Right renal cortex interstitium (tissue), 3 donors: ENCODE measurements at places on chromosomes 3 and 15.

DNA sequence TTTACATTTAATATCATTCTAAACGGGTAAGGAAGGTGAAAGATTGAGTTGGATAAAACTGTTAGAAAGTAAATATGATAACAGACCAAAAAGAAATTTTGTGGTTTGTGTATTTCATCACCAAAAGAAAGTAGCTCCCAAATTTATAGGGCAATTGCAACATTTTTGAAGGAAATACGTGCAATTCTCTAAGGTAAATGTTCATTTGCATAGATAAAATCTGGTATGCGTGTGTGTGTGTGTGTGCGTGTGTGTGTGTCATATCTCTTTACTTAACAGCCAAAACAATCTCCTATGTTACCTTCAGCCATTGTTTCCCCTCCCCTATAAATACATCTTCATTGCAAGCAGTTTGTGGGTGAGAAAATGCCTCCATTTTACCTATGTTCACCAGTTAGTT is 208.4 kb downstream of the TNIK start:
- no peak for DNase-seq

GRCh38 chr3:188229177-188229576 is 75.2 kb downstream of the LPP start:
- DNase-seq: no peak

- no peak for DNase-seq
These were observed 298.3 kb downstream of the SHQ1 start for GRCh38 chr3:72549761-72550581.

DNA sequence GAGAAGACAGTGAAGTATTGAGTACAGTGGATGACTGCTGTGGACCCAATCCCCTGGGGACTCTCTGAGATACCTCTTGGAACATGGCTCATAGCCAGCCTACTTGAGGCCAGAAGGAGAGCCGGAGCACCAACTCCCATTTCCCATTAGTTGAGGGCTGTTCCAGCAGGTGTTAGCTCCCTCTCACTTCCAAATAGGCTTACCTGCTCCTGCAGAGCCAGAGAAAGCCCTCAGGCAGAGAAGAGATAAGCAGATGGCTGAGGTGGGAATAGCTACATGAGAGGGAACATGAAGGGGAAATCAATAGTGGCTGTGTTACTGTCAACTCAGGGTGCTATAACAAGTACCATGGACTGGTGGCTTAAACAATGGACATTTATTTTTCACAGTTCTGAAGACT is 4.6 kb upstream of the CCK start:
- DNase-seq: no peak

GRCh38 chr3:138547342-138547975 is 46.6 kb downstream of the CEP70 start:
- DNase-seq: no peak

- DNase-seq: no peak
These were observed 26.0 kb upstream of the TM4SF1 start for GRCh38 chr3:149403443-149403842.

- DNase-seq: no peak
These were observed 29.8 kb upstream of the CPB1 start for GRCh38 chr3:148797795-148798194.

DNA sequence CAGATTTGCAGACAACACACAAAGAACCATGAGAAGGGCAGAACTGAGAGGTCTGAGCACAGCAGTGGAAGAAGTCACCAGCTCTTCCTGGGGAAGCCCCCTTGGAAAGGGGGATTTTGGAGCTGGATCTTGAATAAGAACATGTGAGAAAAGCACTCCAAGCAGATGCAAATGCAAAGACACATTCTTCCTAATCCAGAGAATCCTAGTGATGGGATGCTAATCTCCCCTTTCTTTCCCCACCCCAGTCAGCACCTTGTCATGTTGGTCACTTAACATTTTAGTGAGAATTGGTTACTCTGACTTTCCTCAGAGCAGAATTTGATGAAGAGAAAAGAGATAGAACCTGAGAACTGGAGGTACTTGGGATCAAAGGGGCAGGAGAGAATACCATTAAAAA is 148.5 kb downstream of the SSR3 start:
- no peak for DNase-seq

- DNase-seq: no peak
These were observed 110.3 kb downstream of the PDE8A start for GRCh38 chr15:85091990-85092389.

DNA sequence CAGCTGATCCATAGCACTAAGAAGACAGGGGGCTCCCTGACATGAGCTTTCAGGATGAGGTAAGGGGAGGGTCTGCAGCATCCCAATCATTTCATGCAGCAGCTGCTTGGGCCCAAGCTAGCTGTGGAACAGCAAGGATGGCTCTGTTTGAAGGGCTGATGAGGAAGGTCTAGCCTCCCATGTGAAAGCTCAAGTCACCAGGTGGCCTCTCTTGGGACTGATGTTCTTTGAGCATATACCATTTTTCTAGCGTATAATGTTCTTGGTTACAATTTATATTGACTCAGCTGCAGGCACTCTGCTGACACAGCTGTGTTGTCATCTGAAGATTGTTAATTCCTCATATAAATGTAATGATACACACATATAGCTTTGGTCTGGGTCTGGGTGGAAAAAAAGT is 87.0 kb downstream of the CD200R1L start:
- no peak for DNase-seq

DNA sequence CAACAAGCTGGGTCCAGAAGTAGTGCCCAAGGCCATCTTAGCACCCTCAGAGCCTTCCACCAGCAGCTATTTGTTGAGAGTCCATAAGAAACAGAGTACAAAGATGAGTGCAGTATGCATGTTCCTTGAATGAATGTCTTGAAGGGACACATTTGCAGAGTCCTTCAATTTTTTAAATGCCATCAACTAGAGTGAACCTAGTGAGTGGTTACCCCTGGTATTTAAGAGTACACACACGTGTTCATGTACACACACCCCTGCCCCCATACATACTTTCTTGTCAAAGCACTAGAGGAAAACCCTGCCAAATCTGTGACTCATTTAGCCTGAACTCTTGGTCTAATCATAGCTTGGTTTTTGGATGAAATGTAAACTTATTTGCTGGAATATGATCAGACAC is 84.5 kb upstream of the GALNT15 start:
- no peak for DNase-seq

DNA sequence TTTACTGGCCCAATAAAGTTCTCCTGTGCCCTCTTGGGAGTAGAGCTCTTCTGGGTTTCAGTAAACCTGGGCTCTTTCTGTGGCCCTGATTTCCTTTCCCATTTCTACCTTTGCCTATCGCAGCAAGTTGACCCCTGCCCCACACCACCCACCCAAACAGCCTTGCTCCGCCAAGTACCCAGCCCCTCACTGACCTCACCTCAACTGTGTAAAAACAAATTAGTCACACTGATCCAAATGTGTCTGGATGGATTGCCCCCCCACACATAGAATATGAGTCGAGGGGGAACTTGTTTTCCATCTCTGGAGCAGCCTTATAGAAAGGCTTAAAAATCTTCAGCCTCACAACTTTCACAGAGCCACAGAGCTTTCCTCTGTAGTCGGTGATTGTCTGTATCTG is 28.6 kb upstream of the VEPH1 start:
- no peak for DNase-seq

DNA sequence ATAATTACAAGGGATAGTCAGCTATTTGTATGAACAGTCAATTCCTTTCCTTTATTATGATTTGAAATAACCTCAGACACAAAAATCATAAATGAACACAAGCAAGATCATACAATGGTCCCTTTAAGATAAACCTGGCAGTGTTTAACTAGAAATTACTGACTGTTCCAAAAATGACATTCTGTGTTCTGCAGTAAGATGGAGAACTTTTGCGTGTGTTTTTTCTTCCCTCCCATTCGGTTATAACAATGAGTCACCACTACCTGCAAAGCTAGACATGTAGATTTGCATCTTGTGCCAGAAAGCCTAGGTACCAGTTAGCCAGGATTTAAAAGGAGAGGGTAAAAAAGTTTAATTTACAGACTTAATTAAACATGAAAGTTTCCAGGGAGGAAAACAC is 248.2 kb upstream of the ADAMTS9 start:
- no peak for DNase-seq

DNA sequence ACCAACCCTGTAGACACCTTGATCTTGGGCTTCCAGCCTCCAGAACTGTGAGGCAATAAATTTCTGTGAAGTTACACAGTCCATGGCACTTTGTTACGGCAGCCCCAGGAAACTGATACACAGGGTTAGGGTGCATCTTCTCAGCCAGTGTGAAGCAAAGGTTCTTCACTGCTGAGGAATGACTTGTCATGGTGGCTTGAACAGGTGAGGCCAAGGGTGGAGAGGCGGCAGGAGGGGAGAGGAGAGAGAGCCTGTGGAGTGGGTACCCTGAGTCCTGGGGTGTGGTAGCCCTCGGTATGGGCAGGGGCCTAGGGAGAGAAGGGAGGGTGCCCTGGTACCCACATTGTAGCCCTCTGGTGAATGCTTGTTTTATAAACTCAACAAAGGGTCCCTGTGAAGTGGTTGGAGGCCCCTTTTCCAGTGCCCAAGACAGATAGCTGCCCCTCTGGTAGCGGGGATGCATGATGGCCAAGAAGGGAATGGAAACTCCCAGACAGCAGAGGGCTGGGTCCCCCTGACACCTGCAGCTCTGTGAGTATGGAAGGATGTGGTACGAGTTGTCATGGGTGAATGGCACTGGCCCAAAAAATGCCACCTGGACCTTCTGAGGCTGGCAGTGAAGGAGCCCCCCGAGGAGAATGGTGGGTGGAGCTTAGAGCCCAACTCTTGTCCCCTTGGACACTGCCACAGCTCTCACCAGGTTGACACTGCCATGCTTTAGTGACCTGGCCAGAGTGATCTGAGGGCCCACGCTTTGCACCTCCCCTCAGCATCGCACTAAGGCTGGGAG is 49.6 kb downstream of the SPSB4 start:
- no peak for DNase-seq

- no peak for DNase-seq
These were observed 3.1 kb downstream of the NEK10 start for GRCh38 chr3:27366062-27366591.

GRCh38 chr3:40044487-40044886 is 235.1 kb downstream of the MYRIP start:
- DNase-seq: no peak

- no peak for DNase-seq
These were observed 255.3 kb downstream of the RBMS3 start for GRCh38 chr3:29536016-29536758.

- DNase-seq: no peak
These were observed 455.7 kb upstream of the THBS1 start for GRCh38 chr15:39125226-39125625.

DNA sequence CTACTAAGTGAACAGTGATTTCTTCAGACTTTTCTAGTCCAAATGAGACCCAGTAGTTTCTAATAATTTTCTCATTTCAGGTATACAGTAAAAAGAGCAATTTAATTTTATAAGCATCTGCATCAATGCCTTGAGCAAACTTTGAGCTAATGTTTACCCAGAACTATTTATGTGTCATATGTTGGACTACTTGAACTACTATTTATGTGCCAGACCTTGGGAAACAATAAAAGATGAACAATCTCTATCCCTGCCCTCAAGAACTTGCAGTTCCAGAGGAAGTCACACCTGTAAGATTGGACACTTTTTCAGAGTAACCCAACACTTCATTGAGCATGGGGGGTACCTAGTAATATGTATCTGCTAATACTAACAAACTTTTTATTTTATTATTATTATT is 2.3 kb upstream of the UBE3A start:
- no peak for DNase-seq

GRCh38 chr15:97966246-97966645 is 5.7 kb downstream of the ARRDC4 start:
- DNase-seq: no peak

DNA sequence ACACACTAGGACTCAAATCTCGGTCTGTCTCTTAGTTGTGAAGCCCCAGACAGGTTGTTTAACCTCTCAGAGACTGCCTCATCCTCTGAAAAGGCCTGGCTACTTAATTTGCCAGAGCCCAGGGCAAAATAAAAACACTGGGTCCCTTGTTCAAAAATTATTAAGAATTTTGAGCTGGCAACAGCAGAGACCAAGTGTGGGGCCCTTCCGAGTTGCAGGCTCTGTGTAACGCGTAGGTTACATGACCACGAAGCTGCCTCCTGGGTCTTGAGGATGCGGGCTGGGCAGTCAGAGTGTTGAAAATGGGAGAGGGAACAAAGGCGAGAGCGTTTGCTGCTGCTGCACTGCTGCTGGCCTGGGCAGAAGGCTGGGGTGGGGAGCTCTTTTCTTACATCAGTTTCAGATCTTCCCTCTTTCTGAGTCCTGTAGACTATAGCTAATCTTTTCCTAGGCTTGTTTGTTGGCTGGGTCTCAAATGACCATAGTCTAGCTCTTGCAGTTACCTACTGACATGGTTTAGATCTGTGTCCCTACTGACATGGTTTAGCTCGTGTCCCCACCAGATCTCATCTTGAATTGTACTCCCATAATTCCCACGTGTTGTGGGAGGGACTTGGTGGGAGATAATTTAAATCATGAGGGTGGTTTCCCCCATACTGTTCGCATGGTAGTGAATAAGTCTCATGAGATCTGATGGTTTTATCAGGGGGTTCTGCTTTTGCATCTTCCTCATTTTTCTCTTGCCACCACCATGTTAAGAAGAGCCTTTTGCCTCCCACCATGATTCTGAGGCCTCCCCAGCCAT is 49.9 kb downstream of the CLEC3B start:
- DNase-seq: no peak

- DNase-seq: no peak
These were observed 27.0 kb downstream of the PCOLCE2 start for GRCh38 chr3:142861926-142862325.

DNA sequence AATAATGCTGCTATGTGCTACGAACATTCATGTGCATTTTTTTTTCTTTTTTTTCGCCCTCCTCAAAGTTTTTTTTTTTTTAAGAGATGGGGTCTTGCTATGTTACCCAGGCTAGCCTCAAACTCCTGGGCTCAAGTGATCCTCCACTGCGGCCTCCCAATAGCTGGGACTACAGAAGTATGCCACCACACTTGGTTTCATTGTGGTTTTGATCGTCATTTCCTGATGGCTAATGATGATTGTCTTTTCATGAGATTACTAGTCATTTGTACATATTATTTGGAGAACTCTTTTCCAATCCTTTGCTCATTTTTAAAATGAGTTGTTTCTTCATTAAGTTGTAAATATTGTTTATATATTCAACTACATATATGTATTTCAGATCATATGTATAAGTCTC is 48.8 kb downstream of the FBXO22 start:
- DNase-seq: no peak

- DNase-seq: no peak
These were observed 13.7 kb upstream of the SHF start for GRCh38 chr15:45201557-45201859.

DNA sequence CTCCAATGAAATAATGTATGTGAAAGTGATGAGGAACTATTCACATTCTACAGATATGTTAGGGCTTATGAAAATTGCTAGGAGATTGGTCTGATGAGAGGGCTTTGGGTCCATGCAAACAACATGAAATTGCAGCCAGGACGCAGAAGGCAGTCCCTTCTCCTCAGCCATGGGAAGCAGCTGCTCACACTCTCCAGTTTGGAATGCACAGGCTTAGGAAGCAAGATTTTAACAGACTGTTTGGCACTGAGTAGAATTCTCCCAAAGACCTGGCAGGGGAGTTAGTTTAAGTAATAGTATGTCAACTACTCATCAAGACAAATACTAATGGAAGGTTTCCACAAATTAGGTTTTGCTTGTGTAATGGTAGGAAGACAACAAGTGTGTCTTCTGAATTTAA is 500.7 kb upstream of the ARRDC4 start:
- DNase-seq: no peak

GRCh38 chr3:52897130-52898122 is at the start of gene STIMATE:
TSS of gene STIMATE (minus strand) at chr3:52897548. CDS start at chr3:52897450, 98 bp downstream.
- DNase-seq: no peak
